ENCODE measurements at places on chromosomes 2 and 18. TPM values are rescaled to one million over a fixed set of nuclear protein-coding genes. Genes with fewer than 3 reads are reported as not detected.

GRCh38 chr2:166499281-166499680 lies 5.2 kb upstream of the SCN7A start:
- DNase-seq: no peak

DNA sequence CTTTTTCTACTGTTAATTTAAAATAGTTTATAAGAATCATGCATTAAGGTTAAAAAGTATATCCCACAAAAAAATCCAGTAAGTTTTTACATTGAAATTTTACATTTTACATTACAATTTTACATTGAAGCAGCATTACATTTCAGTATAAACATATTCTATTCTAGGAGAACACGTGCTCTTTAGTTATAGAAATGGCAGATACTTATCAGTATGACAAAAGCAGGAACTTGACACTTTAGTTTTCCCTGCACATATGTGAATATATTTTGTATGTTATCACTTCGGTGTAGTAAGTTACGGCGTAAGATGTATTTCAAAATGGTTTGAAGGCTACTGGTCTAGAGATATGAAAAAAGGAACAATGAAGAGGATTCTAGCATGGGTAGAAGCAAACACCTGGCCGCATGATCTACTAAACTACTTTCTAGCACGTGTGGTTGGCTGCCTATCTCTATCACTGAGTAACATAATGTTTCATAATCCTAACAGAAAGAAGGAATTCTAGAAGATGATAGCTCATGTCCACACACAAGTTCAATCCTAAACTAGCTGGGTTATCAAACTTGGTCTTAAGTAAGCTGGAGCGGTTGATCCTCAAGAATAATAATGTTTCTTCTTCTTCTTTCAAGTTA lies 5.4 kb downstream of the IMMT start:
- DNase-seq: no peak

DNA sequence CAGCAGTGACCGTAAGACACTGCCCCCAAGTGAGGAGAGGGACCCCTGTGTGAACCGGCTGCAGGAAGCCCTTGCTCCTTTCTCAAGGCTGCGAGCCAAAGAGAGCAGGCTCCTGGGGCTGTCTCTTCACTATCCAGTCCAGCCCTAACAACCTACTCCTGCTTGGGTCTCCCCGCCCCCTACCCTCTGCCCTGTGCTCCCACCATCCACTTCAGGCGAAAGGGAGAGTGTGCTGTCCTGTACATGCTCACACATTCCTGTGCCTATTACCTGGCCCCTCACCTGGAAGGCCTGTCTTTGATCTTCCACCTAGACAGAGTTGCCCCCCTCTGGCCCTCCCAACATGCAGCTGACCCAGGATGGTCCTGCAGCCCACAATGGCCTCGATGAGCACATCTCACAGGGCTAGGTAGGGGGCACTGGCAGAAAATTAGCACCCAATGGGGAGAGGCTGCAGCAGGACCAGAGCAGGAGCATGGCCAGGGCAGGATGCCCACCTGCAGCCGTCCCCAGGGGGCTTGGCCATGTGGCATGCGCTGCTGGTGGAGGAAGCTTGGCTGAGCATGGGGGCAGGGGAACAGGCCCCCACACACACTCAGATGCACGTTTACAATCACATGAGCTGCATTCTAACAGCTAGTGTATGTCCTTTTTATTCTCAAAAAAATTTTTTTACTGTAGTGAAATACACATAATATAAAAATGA lies 93.5 kb downstream of the POLR1A start:
- no peak for DNase-seq

CPO gene
- not detected for total RNA-seq

DNA sequence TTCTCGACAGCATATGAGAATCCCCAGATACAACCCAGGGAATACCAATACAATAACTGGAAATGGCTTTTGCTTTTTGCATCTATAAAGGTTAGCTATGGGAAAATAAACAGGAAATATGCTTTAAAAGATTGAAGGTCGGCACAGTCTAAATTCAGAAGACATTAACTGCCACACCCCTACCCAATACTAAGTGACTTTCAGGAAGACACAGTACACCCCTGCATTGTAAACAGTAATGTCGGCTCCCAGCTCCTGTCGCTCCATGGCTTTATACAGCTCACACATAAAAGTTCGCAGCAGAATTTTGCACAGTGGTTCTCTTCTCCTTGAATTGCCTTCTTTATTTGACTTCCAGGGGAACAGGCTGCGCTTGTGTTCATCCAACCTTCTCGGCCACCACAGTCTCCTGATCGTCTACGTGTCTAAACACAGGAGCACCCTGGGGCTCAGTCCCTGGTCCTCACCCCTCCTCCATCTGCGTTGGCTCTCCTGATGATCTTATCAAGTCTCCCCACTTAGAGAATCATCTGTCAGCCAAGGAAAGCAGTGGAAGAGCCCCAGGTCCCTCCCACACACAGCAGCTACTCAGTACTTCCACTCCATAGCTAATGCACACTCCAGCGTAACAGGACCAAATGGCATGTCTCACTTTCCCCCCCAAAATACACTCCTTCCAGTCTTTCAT lies 22.7 kb downstream of the CYB5A start:
- DNase-seq: no peak

DNA sequence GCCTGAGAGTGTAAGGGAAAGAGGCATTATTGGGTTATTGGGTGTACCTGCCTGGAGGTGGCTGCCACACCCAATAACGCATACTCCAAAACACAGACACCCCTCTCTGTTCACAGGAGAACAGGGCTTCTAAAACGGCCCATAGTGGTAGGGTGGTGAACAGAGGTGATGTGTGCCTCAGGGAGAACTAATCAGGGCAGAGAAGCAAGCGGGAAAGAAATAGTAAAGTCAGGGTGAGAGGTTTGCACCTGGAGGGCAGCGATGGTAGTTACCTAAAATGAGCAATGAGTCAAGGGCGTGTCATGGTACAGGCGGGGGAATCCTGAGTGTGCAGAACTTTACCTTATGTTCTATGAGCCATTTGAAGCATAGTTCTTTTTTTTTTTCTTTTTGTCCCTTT lies 21.6 kb upstream of the VPS4B start:
- no peak for DNase-seq

DNA sequence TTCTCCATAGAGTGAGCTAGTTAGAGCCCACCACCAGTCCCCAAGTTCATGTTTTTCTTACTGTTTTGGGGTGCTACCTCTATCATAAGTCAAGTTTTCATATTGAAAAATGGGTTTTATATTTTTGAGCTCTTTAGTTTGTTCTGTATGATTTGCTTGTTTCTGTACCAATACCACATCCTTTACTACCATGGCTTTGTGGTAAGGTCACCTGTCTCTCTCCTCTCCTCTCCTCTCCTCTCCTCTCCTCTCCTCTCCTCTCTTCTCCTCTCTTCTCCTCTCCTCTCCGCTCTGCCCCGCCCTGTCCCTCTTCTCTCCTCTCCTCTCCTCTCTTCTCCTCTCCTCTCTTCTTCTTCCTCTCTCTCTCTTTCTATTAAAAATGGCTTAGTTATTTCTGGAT lies 22.1 kb upstream of the LBH start:
- no peak for DNase-seq

DNA sequence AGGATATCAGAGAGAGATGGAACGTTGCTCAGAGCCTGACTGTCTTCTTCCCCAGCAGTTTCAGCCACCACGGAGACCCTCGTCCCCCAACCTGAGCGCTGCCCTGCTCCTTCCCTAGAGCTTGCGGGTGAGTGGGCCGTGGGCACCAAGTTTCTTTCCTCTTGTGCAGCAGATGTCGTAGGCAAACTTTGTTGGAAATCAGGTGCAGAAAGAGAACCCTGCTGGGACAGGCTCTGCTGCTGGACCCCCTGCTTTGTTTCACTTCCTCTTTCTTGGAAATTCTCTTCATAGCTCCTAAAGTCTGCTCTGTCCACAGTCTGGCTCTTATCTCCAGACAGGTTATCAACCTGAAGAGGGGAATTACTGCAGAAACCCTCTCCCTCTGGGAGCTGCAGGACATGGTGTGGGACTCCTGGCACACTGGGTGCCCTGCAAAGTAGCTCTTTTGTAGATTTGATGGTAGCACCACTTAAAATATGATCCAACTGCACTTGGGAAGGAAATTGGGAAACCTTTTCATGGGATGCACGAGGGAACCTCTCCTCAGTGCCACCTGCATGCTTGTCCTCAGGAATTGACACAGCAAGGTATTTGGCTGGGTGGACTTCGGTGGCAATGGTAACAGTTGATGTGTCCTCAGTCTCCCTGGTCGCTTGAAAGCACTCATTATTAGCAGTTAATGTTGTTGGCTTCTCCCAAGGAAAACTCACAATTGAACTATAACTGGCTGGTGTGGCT lies 92.2 kb downstream of the ALPK2 start:
- peak; percentile 64 for DNase-seq

CABLES1 gene
- 22.0 TPM for total RNA-seq

FNDC4 gene
- not detected for total RNA-seq

GRCh38 chr2:231198291-231199173 lies at the start of gene ARMC9:
Gene ARMC9, plus strand, starts transcription at chr2:231198631. Its CDS starts 7,608 bp downstream, at chr2:231206239.
- peak; percentile 81 for DNase-seq

DNA sequence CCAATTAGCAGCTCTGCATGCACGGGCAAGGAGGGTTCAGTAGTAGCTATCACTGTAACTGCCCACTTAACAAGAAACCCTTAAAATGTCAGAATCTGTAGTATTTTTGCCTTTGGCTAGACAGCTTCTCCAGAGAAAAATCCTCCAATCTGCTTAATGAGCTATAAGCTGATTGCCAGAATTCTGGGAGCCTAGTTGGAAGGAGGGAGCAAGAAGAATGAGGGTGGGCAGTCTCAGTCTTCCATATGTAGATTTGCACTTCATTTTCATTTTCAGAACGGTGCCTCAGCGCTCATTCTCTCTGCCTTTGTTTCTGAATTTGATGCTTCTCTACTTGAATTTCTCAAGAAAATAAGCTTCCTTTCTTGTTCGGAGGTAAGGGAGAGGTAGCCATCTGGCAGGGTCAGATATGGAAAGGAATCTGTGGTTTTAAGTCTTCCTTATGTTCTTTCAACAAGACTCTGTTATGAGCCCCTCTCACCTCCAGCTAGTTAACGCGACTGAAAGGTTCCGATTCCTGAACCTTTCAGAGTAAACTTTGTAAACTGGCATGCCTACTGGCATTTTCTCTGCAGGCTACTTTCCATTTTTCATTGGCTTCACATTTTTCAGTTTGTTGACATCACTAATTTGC lies 53.5 kb downstream of the HNRNPLL start:
- DNase-seq: no peak

DLGAP1 gene
- not detected for total RNA-seq

DNA sequence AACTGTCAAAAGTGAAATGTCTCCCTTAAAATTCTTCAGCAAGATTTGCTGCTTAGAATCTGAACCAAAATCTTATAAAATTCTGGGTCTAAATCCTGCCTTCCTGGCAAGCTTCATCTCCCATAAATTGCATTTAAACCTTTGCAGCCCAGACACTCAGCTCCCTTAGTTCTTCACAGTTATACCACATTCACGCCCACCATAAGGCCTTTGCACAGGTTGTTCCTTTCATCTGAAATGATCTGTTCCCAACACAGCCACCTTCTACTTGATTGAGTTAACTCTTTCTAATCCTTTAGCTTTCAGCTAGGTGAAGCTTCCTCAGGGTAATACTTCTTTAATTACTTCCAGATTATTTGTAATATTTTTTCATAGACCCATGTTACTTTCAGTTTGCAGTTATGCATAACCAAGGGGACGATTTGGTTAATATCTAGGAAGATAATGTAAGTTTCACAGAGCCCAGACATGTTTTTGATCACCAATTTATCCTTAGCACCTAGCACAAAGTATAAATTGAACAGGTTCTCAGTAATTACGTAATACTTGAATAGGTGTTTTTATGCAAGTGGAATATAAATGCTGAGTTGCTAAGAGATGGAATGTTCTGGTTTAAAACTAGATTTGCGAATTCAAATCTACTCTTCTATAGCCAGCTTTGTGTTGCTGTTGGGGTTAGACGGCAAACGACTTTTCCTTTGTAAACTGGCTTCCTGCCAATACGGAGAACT lies 779.7 kb upstream of the PKDCC start:
- DNase-seq: no peak

DNA sequence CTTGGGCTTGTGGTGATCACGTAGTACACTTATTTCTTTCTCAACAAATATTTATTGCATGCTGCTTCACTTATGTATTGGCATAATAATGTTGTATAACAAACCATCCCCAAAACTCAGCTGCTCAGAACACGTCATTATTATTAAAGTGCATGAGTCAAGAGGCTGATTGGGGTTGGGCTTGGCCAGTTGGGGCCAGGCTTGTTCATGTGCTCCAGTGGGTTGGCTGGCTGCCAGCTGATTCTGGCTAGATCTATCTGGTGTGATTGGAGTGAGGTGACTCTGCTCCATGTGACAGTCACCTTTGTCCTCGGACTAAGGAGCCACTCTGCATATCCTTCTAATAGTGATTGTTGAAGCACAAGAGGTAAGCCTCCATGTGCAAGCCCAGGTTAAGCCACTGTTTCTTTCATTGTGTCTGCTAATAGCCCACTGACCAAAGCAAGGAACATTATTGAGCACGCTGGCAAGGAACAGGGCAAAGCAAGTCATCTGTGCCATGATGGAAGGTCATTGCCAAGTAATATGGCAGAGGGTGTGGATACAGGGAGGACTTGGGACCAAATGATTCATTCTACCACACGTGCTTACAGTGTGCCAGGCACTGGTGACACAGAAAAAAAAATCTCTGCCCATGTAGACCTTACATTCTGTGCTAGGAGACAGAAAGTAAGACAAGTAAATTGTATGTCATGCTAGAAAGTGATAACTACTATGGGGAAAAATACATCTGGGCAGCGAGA lies 63.3 kb upstream of the TMEM182 start:
- no peak for DNase-seq

DNA sequence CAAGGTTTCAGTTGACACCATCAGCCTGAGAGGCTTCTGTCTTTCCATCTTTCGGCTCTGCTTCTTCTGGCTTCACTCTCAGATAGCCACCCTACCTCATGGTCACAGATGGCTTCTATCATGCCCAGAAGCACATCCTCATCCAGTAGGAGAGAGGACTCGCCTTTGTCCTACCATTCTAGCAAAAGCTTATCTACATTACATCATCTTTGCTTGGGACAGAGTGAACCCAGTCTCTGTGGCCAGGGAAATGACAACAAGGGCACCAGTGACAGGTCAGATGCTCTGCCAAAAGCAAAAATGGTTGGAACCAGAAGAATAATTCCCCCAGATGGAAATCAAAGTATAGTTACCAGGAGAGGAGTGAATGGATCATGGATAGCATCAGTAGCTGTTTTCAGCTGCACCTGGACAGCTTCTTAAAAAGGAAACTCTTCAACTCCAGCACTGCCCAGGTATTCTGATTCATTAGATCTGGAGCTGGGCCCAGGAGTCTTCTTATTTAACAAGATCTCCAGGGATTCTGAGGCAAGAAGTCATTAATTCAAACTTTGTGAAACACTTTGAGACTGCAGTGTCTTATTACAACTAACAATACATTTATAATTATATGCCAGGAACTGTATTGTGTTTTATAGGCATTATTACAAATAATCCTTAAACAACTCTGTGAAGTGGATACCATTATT lies 257.7 kb upstream of the UBE2E3 start:
- no peak for DNase-seq

SIX3 gene
- total RNA-seq: not detected

SLC38A11 gene
- total RNA-seq: not detected

All from OCI-LY7 (cell line).